ENCODE measurements at places on chromosomes 5 and 9. TPM values are rescaled to one million over a fixed set of nuclear protein-coding genes. Genes with fewer than 3 reads are reported as not detected.
A peak's percentile ranks its signal among the peaks of the same experiment; 100 is the strongest.

DNA sequence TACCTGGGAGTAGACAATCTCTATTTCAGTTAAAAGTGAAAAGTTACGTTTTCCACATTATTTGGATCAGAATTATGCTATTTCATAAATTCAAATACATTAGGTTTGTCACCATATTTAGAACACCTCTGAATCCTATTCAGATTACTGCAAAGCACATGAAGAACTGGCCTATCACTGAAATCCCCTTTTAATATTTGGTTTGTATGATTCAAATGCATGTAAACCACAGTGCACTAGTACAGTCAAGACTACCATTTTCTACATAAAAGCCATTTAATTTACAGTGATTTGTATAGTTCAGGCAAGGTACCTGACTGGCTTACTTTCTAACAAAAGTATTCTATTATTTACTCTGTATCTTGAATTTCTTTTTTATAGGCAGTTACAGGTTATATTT lies 212.5 kb downstream of the MEF2C start:
- H3K27me3 ChIP-seq: peaks cover 14% of the 10 kb centered on the region
- no peak overlapping the region for H3K4me3 ChIP-seq
- H3K36me3 ChIP-seq: no peaks in the 10 kb centered on the region
- no peak overlapping the region for H3K27ac ChIP-seq
- no peak for DNase-seq
- H3K4me1 ChIP-seq: peaks cover 8% of the 10 kb centered on the region

GRCh38 chr5:180080486-180081280 lies 9.1 kb upstream of the RNF130 start:
- no peak for DNase-seq
- no peaks in the 10 kb centered on the region for H3K4me1 ChIP-seq
- no peak overlapping the region for H3K4me3 ChIP-seq
- H3K27ac ChIP-seq: no peak overlapping the region
- H3K27me3 ChIP-seq: no peaks in the 10 kb centered on the region

DNA sequence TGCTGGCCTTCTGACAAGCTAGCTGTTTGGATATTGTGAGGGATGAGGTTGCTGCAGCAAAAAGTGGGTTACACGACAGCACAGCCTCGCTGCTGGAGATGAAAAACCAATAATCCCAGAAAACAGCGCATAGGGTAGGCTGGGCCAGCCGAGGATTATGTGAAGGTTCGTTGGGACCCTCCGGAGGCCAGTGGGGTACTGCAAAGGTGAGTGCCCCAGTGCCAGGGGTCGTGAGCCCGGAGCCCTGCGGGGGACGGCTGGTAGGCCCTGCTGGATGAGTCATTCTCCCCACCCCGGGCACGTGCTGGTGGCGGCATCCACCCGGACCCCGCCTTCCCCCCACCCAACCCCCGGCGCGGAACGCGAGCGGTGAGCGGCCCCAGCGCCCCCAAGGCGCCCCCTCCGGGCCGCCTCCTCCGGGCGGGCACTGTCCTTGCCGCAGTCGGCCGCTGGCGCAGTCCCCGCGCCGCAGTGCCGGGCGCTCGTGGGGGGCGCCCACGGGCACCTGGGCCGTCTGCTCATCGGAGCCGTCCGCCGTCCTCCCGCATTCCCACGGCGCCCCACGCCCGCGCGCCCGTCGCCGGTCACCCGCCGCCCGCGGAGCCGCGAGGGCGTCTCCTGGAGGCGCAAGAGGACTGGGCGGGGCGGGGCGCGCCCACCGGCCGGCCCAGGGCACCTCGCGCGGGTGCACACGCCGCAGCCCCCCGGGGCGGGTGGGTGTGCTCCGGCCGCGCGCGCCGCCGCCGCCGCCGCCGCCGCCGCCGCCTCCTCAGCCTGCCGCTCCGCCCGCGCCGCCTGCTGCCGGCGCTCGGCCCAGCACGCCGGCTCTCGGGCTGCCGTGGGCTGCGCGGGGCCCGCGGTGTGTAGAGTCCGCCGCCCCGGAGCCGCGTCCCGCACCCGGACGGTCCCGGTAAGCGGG lies at the start of gene PHF24:
Gene PHF24, plus strand, starts transcription at position 794 of the 919 bp plus-strand sequence. CDS start 13,014 bp downstream, outside the sequence.
- no peak for DNase-seq
- peak within 1 kb of the TSS; percentile 35 for H3K4me3 ChIP-seq
- H3K27me3 ChIP-seq: peaks cover 6% of the 10 kb centered on the region

Gene S100Z
- total RNA-seq: 0.33 TPM

GRCh38 chr5:173613433-173614159 lies 2.9 kb downstream of the BOD1 start:
- H3K27me3 ChIP-seq: no peaks in the 10 kb centered on the region
- no peaks in the 10 kb centered on the region for H3K36me3 ChIP-seq
- no peak overlapping the region for H3K4me3 ChIP-seq

GRCh38 chr9:91182429-91183225 lies 179.1 kb downstream of the AUH start:
- H3K27ac ChIP-seq: no peak overlapping the region
- no peak for DNase-seq
- no peak overlapping the region for H3K4me3 ChIP-seq
- H3K27me3 ChIP-seq: no peaks in the 10 kb centered on the region
- H3K4me1 ChIP-seq: peaks cover 2% of the 10 kb centered on the region

- H3K4me3 ChIP-seq: no peak overlapping the region
- no peak for DNase-seq
- no peaks in the 10 kb centered on the region for H3K4me1 ChIP-seq
- H3K27ac ChIP-seq: no peak overlapping the region
- H3K27me3 ChIP-seq: no peaks in the 10 kb centered on the region
Observed at GRCh38 chr9:20043461-20043860, 254.6 kb upstream of the SLC24A2 start.

Gene FUT7
- total RNA-seq: not detected
